ENCODE measurements at places on chromosomes 4 and X.

DNA sequence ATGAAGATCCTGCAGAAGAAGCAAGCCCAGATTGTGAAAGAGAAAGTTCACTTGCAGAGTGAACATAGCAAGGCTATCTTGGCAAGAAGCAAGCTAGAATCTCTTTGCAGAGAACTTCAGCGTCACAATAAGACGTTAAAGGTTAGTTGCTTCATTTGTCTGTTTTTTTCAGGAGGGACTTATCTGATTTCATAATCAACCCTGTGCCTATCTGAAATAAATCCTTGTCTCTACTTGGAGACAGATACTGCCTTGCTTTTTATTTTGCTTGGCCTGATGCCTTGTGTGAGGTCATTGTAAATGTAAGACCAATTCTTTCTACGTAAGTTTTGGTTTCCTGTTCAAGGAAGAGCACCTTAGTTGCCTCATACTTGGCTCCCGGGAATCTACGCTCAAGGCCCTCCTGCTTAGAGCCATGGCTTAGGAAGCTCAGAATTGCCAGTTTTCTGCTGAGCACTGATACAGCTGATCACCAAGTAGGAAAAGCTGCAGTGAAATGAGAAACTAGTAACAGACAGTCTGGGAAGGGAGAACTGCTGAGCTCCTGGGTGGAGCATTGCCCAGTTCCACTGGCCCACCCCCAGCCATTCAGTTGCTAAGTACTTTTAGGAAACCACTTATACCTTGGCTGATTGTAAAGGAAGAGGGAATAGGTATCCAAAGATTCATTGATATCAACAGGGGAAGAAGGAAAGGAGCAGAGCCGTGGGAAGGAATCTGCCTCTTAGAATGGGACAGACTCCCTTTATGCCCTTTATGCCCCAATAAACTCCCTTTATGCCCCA lies 41.8 kb downstream of the RBBP7 start:
- DNase-seq, result no peak

DNA sequence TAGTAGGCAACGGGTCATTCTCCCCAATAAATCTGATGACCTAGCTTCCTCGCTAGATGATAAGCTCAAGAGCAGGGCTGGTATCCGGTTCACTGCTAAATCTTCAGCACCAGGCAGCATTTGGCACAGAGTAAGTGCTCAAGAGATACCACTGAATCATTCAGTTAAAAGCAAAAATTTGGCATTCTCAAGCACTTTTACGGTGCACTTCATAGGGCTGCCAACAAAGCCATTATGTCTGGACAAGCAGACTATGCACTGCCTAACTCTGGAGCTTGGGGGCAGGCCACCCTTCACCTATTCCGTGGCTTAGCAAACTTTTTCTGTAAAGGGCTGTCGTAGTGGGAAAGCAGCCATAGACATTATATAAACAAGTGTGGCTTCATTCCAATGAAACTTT lies 23.8 kb upstream of the CXorf38 start:
- no peak for DNase-seq

DNA sequence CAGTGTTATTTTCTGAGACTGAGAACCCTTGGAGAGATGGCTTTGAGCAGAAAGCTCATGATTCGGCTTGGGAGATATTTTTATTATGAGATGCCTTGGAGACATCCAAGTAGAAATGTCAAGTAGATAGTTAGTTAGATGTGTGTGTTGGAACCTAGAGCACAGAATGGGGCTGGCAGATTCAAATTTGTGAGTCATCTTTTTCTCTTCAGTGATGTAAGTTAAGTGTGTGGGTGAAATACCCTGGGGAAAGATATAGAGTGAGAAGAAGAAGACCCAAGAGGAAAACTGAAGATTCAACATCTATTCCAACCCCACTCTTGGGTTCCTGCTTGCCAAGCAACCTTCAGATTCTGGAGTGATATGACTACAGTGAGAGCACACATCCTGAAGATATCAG lies 580.8 kb upstream of the AMOT start:
- DNase-seq, result no peak

DNA sequence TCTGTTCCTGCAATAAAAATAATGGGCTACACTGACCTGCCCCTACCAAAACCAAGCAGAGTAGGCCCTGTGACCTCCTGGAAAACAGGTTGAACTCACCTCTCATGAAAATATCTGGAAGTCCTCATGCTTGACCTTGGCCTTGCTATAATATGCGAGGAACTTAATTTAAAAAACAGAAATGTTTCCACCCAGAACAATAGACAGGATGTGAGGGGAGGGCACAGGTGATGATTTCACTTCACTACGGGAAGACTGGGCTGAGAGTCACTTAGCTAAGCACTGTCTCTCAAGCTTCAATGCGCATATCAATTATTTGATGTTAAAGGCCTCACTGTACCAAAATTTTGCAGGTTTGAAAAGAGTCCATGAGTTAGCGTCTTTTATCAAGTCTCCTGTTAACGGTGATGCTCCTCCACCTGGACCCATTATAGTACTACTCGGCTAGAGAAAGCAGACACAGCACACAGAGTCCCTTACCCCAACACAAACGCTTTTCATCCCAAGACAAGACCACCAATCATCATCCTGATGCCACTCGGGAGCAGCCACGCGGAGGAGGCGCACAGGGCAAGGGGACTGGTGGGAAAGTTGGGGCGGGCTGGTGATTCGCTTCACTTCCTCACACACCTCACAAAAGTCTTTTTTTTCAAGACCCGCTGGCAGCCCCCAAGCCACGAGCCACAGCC lies 25.9 kb downstream of the ZNF721 start:
- DNase-seq, result no peak

DNA sequence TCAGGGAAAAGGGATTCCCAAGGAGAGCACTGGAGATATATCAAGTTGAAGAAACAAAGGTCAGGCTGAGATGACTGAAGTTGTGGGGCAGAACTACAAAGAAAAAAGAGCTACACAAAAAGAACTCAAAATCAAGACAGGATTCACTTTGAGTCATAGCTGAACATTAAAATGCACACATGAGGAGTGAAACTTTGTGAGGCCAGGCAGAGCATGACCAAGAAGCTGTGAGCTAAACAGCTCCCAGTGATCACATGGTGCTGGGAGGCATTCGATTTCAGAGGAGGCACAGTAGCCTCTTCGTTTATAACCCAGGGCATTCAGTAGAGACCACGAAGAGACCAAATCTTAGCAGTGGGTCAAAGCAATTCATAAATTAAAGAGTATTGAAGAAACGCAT lies 145.3 kb downstream of the ATRX start:
- no peak for DNase-seq

- no peak for DNase-seq
These were observed 27.8 kb upstream of the LIMCH1 start for GRCh38 chr4:41510179-41510578.

DNA sequence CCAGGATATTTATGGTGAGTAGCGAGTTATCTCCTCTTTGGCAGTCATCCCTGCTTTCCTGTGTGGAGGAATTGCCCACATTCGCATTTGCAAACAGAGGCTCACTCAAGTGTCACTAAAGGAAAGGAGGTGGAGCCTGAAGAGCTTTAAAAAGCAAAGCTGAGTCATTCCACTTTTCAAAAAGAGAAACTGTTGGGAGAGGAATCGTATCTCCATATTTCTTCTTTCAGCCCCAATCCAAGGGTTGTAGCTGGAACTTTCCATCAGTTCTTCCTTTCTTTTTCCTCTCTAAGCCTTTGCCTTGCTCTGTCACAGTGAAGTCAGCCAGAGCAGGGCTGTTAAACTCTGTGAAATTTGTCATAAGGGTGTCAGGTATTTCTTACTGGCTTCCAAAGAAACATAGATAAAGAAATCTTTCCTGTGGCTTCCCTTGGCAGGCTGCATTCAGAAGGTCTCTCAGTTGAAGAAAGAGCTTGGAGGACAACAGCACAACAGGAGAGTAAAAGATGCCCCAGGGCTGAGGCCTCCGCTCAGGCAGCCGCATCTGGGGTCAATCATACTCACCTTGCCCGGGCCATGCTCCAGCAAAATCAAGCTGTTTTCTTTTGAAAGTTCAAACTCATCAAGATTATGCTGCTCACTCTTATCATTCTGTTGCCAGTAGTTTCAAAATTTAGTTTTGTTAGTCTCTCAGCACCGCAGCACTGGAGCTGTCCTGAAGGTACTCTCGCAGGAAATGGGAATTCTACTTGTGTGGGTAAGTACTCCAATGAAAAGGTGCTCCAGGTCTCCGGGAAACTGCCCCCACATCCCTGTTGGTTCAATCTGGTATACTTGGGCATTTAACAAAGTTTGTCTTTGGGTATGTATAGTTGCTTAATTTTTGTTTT lies at the start of gene EGF:
Gene EGF (plus strand): TSS at position 178 of the 890 bp plus-strand sequence. CDS start 453 bp downstream, at position 631.
- no peak for DNase-seq

GRCh38 chrX:13165266-13166189 lies 121.1 kb upstream of the FAM9C start:
- no peak for DNase-seq

DNA sequence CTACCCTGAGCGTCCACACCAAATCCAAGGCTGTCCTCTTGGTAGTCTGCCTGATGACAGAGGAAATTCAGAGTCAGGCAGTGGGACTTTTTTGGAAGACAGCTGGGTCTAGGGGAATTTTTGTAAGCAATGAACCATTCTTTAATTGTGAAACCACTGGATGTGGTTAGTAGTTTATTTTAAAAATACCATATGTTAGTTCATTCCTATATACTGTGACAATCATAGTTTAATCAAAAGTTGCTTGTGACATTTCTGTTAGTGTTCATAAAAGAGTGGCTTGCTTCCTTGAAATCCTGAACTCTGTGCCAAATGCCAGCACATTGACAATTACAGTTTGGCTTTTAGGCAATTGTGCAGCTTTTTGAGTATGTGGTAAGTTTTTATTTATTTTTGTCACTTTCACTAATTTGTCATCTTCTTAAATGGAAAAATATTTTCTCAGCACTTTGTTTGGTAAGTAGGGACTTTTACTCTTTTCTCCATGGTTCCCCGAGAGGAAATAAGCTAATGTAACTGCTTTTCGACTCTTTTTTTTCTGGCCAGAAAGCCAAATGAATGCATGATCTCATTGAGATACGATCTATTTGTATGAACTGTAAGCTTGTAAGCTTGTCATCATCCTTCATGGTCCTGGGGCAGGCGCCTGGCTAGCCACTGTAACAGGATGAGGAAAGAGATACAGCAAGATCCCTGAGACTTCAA lies 72.6 kb upstream of the SLC4A4 start:
- DNase-seq, result no peak

GRCh38 chrX:71870208-71871098 lies 40.2 kb upstream of the NHSL2 start:
- no peak for DNase-seq

DNA sequence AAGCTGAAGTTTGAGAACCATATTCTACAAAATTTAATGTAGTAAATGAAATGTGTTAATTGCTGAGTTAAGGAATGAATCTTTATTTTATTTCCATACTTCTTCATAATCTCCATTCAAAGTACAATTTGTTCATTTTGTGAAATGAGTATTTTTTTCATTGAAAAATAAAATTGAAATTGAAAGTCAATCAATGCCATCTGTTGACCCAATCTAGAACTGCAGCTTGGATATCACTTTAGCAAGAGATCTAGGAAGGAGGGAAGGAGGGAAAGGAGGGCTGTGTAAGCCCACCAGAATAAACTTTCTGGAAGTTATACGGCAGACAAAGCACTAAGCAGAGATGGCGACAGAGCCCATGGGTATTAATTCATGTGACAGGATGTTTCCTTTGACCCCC lies 128.4 kb downstream of the ZMAT1 start:
- DNase-seq, result no peak

GRCh38 chr4:129822701-129823100 lies 726.7 kb downstream of the C4orf33 start:
- no peak for DNase-seq

DNA sequence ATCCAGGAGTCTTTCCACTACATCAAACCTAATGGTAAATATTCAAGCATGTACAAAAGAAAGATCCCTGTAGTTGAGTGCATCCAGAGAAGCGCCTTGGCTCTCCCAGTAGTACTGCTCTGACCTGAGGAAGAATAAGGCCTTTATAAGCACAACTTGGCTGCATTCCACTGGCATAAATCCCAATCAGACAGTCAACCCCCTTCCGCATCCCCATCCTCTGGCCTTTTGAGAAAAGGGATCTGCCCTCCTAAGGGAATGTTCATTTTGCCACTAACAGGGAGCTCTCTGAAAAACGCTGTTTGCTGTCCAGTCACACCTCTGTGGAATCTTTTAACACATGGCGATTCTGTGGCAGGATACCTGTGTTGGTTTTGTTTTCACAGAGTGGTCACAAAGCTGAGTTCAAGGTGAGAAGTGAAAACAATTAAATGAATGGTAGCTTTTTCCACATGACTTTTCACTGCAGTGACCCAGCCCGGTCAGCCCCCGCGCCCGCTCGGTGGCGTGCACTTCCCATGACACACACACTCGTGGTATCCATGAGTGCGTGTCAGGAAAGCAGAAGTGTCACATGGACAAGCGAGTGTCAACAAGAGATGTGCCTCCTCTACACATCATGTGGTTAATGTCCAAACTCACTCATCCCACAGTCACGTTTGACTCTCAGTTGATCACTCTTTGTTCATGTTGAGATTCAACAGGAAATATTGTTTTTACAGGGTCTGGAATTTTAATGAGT lies 112.2 kb upstream of the ENPP6 start:
- DNase-seq, result no peak

DNA sequence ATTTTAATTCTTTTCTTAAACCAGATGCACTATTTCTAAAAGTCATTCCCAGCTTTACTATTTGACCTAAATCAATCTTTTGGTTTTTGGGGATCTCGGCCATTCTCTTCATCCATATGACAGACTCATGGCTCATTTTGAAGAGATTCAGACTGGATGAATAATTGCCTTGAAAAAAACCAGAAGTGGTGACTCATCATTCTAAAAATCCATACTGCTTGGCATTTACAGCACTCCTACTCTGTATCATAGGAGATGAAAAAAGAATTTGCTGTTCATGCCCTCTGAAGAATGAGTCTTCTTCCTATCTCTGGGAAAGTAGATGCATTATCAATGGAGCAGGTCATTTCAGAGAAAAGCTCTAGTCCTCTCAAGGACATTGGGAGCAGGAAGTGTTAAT lies 220.5 kb upstream of the RPS6KA3 start:
- no peak for DNase-seq

DNA sequence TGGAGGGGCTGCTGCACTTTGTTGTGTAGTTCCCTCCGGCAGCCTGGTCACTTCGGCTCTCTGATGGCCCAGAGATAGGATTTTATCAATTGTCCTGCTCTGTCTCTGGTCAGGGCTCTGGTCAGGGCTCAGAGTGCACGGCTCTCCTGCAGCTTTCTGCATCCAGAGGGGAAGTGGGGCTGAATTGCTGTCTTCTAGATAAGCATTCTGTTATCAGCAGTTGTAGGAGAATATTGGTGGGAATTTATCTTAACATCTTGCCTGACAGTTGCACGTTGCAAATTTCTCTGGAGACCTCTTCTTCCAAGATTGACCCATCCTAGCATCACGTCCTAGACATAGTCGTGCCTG lies 62.8 kb downstream of the FAM193A start:
- no peak for DNase-seq

GRCh38 chrX:47558436-47558835 lies 2.6 kb upstream of the ARAF start:
- DNase-seq, result no peak

GRCh38 chrX:40414335-40414734 lies 166.4 kb upstream of the ATP6AP2 start:
- DNase-seq, result no peak

GRCh38 chrX:108070891-108071290 lies 20.5 kb downstream of the PSMD10 start:
- no peak for DNase-seq

- no peak for DNase-seq
These were observed 29.6 kb downstream of the REST start for GRCh38 chr4:56937262-56937661.
